Sciatic nerve (tissue), 2 donors: ENCODE measurements at places on chromosomes 7 and 10. TPM values are rescaled to one million over a fixed set of nuclear protein-coding genes. Genes with fewer than 3 reads are reported as not detected.

SLC13A1 gene
- not detected for total RNA-seq

DUSP5 gene
- 53.5 TPM for total RNA-seq

AGK gene
- total RNA-seq: 24.8 TPM

CCSER2 gene
- total RNA-seq: 136 TPM

NEBL gene
- 37.2 TPM for total RNA-seq

ZFAND2A gene
- total RNA-seq: 24.7 TPM

LHPP gene
- total RNA-seq: 347 TPM

ADIRF gene
- total RNA-seq: 599 TPM

TDRD1 gene
- 0.31 TPM for total RNA-seq

CTAGE4 gene
- 2.3 TPM for total RNA-seq

RNF32 gene
- total RNA-seq: 3.2 TPM

POR gene
- 89.2 TPM for total RNA-seq

BMS1 gene
- total RNA-seq: 13.1 TPM

SFXN2 gene
- 7.6 TPM for total RNA-seq

BLNK gene
- 13.1 TPM for total RNA-seq

CLDN4 gene
- 0.85 TPM for total RNA-seq

WNT2 gene
- 0.31 TPM for total RNA-seq

PILRA gene
- 14.6 TPM for total RNA-seq

WASHC2C gene
- 48.1 TPM for total RNA-seq

IL2RA gene
- total RNA-seq: 1.1 TPM

TET1 gene
- 10.4 TPM for total RNA-seq

ABCB1 gene
- total RNA-seq: 21.0 TPM

ZNF365 gene
- 0.18 TPM for total RNA-seq

ZNF503 gene
- total RNA-seq: 30.2 TPM

TMEM196 gene
- total RNA-seq: not detected

DNAJC12 gene
- total RNA-seq: 5.1 TPM

SPAM1 gene
- total RNA-seq: not detected

RBP3 gene
- not detected for total RNA-seq

CREB5 gene
- total RNA-seq: 20.1 TPM

PLCE1 gene
- 16.9 TPM for total RNA-seq

TMEM270 gene
- not detected for total RNA-seq
